ENCODE measurements at places on chromosomes 4 and X.

DNA sequence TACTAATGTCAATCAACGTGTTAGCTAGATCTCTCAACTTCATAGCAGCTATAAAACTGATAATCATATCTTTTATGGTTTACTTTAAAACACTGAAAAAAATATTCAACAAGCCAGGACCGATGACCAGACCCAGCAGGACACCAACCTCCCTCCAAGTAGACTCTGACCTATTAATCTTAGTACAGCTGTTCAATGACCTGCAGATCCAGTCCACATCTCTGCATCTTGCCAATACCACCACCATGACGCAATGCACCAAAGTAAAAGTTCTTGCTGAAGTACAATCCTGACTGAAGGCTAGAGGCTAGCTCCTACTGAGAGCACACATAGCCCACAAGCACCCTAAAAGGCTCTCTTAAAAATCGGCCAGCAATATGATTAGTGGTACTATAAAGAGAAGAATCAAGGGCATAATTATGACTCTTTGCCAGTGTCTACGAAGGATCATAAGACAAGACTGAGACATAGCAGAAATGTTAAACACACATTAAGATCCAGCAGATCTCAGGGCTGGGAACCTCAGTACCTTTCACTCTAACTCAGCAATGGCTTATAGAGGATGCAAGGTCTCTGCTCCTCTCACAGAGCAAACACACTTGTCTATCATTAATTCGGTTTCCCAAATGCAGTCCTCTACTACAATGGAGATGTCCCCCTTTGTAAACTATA lies 7.6 kb downstream of the MED14 start:
- peak; percentile 74 for DNase-seq

- DNase-seq, result peak; percentile 29
These were observed 25.6 kb downstream of the SPATA18 start for GRCh38 chr4:52076731-52077130.

GRCh38 chrX:66602381-66602938 lies 36.4 kb downstream of the EDA2R start:
- DNase-seq, result no peak

- peak; percentile 25 for DNase-seq
These were observed 22.3 kb downstream of the QRFPR start for GRCh38 chr4:121358473-121358872.

DNA sequence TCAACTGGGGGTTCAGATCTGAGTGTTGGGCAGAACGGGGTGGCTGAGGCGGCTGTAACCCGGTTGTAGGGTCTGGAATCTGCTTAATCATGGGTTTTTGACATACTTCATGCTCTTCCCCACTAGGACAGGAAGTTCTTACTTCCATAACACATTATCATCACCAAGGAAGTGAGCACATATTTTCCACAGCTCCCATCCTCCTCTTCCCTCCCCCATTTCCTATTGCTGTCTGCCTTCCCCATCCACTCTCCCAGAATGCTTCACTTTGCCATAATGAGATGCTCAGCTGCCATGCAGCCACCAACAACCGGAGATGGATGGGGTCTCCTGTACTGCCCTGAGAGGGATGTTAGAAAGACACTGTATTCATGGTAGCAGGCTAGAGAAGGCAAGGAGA lies 6.4 kb upstream of the DCUN1D4 start:
- DNase-seq, result no peak

DNA sequence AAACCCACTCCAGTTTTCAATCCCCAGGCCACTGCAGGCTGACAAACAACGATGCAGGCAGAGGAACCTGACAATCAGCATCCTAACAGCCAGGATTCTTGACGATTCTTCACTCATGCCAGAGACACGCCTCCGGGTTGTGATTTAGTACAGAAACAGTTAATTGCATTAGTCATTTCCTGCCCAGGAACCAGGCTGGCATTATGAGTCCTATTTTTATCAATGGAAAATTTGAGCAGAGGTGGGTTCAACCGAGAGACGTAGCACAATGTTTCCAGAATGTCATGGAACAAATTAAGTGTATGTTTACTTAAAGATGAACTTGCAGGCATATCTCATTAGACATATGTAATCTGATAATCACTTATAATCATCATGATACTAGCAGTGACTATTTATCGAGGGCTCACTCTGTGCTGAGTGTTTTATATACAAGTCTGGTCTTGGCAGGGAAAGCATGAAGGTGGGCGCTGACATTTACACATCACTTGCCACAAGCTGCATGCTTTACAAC lies 159.7 kb downstream of the NSUN7 start:
- DNase-seq, result peak; percentile 54

GRCh38 chr4:35182451-35182850 lies 1061.9 kb downstream of the ARAP2 start:
- no peak for DNase-seq

DNA sequence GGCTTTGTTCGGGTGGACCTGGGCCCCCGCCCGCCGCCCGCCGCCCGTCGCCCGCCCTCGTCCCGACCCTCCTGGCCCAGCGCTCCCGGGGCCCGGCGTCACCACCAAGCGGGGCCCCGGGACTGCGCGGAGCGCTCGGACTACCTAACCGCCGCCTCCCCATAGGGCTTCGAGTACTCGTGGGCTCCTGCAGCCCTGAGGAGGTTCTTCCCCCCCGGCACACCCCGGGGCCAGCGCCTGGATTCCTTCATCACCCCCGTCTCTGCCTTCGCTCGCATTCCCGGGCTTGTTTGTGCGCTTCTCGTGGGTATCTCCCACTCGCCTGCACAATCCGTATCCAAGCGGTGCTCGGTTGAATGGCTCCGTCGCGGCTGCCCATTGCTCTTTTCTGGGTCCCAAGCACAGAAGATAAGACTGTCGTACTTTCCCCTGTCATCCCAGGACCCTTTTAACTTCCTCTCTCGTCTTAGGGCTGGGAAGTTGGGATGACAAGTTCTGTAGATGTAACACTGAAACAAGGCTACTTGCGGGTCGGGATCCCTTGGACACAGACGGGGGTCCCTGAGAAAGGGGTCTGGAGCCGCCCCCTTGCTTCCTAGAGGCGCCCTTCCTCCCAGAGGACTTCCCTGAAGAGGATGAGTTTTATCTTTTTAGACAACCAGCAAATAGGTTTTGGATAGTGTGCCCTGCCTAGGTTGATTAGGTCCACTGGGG lies 565 bp downstream of the MOB1B start:
- DNase-seq, result peak; percentile 55

DNA sequence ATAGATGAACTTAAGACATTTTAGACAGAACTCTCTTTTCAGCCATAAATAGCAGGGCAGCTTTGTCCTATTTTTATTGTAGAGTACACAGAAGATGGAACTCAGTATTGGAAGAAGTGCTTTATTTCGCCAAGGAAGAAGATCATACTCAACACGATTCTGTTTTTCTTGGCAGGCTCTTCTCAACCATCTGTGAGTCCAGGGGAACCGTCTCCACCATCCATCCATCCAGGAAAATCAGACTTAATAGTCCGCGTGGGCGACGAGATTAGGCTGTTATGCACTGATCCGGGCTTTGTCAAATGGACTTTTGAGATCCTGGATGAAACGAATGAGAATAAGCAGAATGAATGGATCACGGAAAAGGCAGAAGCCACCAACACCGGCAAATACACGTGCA lies 37.6 kb downstream of the KIT start:
- DNase-seq, result peak; percentile 8

- no peak for DNase-seq
These were observed 16.8 kb downstream of the ARHGAP6 start for GRCh38 chrX:11648705-11649519.
